Omental fat pad (tissue), 4 donors: ENCODE measurements at places on chromosomes 4 and X. TPM values are rescaled to one million over a fixed set of nuclear protein-coding genes. Genes with fewer than 3 reads are reported as not detected.

GRCh38 chr4:8914461-8915171 is 43.0 kb upstream of the HMX1 start:
- DNase-seq = no peak

MAGEA3 gene
- not detected for total RNA-seq

- DNase-seq = no peak
Observed at GRCh38 chr4:75673959-75674328, 733 bp upstream of the G3BP2 start.

DNA sequence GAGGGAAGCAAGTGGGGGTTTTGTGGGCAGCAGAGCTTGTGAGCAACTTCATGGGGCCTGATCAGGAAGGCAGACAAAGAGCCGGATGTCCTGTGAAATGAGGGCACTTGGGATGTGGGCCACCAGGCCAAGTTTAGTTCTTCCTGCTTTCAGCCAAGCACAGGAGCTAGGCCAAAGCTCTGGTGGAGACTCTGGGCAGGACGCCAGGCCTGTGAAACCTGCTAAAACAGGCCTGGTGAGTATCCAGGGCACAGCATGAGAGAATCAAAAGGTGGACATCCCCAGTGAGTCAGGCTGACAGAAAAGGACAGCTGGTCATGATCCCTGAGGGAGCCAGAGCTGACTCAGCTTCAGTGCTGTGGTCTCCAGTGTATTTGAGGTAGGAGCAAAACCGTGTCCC is 95.7 kb downstream of the NPNT start:
- DNase-seq = peak; percentile 42

NEUROG2 gene
- not detected for total RNA-seq

GPR82 gene
- 0.09 TPM for total RNA-seq

GRCh38 chr4:172042714-172043114 is 229.5 kb downstream of the GALNTL6 start:
- no peak for DNase-seq

RS1 gene
- total RNA-seq = not detected

DNA sequence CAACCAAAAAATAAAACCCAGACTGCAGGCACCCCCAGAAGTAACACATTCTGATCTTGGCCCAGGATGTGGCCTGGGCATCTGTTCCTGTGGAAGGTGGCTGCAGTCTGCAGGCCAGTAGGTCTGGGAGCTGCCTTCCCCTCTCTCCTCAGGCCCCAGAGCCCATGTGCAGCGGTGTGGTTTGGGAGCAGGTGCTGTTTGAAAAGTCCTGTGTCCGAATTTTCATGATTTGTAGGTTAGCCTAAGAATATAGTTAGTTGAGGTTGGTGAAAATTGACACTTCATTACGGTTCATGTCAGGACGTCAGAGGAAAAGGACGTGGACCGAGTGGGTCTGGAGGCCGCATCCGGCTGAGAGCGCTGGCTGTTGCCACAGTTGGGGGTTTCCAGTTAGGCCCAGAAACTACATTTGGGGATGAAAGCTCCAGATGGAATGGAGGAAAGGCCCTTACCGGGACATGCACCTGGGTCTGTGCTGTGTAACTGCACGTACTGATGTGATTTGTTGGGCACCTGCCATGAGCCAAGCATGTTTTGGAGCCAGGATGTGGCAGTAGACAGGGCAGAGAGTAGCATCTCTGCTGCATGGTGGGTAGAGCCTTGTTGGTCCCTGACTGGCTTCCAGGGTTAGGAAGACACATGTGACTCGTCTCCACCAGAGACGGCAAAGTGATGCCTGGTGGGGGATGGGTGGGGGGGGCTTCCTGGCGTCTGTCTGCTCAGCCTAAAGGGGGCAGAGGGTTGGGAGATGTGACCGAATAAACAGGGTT is 21.7 kb upstream of the HGFAC start:
- DNase-seq = no peak

DMP1 gene
- total RNA-seq = not detected

- DNase-seq = no peak
Observed at GRCh38 chr4:129117705-129118104, 21.8 kb downstream of the C4orf33 start.

GRCh38 chr4:3465698-3466671 is 2.9 kb downstream of the DOK7 start:
- DNase-seq = no peak

USP51 gene
- total RNA-seq = 1.9 TPM

- DNase-seq = no peak
Observed at GRCh38 chr4:40301603-40302002, 33.5 kb upstream of the CHRNA9 start.

DNA sequence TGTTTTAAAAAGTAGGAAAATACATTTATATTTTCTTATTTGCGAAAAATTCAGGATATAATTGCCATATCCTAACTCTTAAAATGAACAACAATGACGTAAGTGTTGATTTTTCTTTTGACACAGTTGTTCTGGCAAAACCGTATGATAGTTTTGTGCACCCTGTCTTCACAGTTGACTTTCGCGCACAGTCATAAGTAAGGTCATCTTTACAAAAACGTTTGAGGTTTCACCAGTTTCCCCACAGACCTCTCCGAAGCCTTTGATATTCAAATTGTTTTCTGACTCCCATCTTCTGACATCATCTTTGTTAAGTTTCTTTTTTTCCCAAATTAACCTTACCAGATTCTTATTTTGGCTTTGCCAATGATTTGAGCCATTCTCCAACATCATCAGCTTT is 48.1 kb upstream of the ATXN3L start:
- no peak for DNase-seq

DNA sequence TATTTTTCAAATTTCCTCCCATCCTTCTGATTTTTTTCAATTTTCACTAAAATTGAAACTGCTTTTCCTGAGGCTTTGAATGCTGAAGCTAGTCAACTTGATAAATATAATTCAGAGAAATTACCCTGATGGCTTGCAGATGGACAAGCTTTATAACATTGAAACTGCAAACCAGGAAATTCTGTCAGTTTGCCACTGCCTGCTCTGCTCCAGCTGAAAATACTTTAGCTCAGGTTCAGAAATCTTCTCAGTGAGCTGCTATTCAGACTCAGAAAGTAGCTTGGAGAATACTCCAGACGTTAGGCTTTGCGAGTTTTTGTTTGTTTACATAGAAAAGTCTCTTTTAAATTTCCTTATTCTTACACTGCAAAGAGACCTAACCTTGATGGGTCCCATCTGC is 1574.7 kb downstream of the STIM2 start:
- DNase-seq = no peak

- no peak for DNase-seq
Observed at GRCh38 chr4:67899096-67899495, 15.3 kb upstream of the TMPRSS11D start.

HMGB2 gene
- 36.8 TPM for total RNA-seq

DNA sequence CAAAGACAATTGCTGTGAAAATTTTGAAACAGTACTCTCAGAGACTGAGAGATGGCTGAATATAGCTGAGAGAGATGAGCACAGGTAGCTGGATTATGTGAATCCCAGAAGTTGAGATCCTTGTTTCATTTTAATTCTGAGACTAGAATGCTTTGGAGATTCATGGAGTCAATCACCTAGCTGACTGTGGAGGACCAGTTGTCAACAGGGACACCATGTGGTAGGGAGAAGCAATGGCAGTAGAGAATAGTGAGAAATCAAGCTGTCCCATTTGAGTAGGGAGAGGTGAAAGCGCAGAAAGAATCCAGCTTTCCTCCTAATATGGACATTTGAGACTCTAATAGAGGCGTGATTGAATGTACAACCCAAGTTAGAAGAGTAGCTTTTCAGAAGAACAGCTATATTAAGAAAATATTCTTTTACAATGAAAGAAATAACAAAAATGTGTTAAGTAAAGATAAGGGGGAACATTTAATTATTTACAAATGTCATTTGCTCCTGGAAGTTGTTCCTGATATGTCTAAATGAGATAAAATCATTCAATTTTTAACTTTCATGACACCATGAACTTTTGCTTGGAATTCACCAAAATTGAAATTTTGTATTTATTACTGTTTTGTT is 30.3 kb upstream of the GLRB start:
- no peak for DNase-seq

MORC4 gene
- 19.8 TPM for total RNA-seq

GRCh38 chrX:154712781-154713740 is 37.8 kb downstream of the GAB3 start:
- DNase-seq = no peak

MID1 gene
- total RNA-seq = 14.5 TPM

DNA sequence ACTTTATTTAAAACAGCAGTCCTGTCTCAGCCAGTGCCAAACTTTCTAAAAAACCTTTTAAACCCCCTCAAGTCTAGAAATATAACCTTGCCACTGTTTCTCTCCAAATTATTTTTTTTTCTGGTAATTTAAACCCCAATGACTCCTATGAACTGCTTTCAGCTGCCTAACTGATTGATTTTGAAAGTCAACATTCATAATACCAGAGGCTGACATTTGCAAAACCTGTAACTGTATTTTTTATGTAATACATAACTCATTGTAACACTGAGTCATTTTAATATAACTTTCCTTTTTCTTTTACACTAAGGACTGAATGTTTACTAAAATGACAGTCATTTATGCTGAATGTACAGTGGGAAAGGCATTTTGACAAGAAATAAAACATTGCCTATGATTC is 19.1 kb upstream of the EGFL6 start:
- no peak for DNase-seq

- no peak for DNase-seq
Observed at GRCh38 chr4:168506014-168506413, 9.2 kb downstream of the PALLD start.

DNA sequence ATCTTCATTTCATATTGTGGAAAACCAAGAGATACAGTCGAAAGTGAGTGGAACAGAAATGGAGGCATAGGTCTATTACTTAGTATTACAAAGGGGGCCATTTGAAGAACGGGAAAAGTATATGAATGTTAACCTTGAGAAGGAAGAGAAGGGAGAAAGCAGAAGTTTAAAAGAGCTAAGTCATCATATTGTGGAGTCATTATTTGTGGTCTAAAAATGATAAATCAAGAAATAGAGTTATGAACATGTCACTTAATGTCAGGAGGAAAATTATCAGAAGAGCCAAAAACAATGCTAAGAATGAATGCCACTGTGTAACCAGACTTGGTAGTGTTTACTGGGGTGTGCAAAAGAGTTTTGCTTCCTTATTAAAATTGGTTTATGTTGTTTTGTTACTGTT is 589.5 kb upstream of the LCORL start:
- no peak for DNase-seq

DNA sequence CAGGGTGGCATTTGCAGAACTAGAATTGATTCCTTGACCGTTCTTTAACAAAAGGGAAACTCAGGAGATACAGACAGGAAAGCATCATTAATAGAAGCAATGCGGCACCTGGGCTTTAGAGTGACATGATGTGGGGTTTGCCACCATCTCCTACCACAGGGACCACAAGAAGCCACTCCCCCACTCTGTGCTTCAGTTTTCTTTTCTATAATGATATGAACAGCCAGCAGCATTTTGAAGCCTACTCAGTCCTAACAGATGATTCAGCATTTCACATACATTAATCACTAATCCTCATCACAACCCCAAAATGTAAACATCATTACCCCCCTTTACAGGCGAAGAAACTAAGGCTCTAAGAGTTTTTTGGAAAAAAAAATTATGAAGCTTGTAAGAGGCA is 22.9 kb downstream of the CCDC149 start:
- no peak for DNase-seq

DNA sequence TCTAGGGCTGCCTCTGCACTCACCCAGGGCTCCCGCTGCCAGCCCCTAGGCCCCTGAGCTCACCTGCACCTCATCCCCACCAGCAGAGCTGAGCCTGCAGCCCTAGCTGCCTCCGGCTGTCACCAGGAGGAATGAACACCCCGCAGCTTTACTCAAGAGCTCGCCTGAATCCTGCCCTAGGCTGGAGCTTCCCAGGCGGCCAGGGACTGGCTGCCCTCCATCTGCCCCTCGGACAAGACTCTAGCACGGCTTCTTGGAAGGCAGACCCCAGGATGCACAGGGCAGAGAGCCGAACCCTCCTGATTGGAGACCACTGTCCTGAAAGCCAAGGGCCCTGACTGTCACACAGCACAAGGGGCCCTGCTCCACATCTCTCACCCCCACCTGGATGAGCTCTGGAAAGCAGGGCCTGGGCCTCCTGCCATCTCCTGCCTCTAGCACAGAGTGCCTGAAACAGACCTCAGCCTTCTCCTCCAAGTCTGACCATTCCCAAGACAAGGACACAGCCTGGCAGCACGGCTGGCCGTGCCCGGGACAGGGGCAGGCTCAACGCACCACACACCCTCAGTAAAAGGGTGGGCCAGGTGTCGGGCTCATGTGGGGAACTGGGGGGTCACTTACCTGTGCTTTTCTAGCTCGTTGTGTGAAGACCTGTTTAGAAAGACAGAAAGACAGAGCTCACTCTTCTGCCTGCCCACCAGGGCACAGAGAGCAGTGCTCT is 4.4 kb downstream of the MXD4 start:
- peak; percentile 21 for DNase-seq

HADH gene
- total RNA-seq = 154 TPM

COL4A5 gene
- total RNA-seq = 10.4 TPM

CCDC149 gene
- 11.5 TPM for total RNA-seq

- no peak for DNase-seq
Observed at GRCh38 chr4:177047851-177048174, 255.1 kb upstream of the VEGFC start.

POU4F2 gene
- not detected for total RNA-seq

- DNase-seq = no peak
Observed at GRCh38 chr4:167185465-167185864, 48.8 kb downstream of the SPOCK3 start.

BBS7 gene
- 10.7 TPM for total RNA-seq
